ENCODE measurements at places on chromosomes 3 and 15. TPM values are rescaled to one million over a fixed set of nuclear protein-coding genes. Genes with fewer than 3 reads are reported as not detected.

- no peak for DNase-seq
Measured at GRCh38 chr3:100125161-100125938, 11.0 kb upstream of the FILIP1L start.

DNA sequence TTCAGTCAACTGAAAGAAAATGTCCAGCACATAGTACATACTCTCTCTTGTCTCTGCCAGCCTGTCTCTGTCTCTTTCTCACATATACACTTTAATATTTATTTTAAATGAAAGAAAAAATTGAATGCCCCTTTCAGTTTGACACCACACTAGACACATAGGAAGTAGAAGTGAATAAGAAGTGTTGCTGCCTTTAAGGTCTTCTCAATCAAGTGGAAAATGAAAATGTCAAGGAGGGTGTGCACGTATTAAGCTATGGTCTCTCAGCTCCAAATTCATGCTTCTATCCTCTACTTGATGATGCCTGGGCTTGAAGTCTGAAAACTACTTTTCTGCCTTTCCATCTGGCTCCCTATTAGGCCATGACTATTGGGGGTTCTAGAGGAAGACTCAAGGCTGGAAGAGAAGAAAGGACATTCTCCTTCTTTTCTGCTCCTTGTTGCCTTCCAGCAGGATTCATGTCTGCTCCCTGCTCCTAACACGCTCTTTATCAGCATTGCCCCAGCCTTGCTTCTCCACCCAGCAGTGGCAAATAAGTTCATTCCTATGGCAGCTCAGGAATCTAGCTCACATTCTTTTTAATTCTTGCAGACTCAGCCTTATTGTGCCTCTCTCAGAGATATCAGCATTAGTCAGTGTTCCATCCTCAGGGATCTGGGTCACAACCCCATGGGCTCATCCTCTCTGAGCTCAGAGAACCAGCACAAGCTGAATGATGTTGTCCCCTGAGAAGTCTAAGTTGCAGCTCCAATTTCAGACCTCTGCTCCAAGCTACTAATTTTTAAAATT, 609.1 kb upstream of the GRM7 start:
- no peak for DNase-seq

DNA sequence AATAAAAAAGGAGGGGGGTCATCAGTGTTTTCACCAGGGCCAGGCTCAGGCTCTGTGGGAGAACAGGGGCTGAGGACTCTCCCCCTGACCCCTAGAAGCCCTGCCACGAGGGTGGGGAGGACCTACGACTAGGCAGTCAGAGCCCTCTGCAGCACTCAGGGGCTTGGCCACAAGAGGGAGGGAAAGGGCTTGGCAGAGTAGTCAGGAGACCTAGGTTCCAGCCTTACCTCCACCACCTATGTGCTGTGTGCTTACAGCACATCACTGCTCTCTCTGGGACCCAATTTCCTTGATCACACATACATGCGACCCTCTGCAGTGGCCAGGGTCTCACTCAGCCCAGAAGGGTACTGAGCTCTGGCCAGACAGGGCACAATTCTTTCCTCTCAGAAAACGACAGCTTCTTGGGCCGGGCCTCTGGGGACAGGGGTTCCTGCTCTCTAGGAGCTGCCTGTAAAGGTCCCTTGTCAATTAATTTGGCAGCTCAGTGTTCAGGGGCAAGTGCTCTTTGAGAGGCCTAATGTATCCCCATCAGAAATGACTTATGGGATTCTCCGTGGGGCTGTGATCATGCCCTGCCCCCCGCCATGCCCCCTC, 16.4 kb upstream of the SKIC8 start:
- no peak for DNase-seq

DNA sequence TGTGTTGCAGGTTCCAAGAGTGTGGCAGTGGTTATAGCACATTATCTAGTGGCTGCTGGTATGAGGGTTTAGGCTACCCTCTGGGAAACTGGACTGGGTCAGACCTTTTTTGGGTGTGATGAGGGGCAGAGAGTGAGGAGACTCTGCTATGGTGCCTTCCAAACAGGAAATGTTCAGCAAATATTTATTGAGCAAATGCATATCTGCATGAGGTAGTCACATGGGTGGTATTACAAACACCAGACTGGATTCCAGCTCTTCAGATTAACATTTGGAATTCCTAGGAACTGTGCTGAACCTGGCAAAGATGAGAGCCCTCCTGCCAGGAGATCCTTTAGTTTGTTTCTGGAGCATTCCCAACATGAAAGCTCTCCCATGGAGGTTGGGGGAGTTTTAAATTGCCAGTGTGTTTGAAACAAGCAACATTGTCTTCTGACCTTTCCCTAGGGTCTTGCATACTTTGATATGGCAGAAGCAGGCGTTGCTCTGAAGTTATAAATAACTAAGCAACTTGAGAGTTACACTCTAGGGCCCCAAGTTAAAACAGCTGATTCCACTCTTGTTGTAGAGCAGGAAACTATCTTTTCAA, 341.2 kb upstream of the C2CD4B start:
- DNase-seq, result no peak

GRCh38 chr3:128667641-128668040, 17.0 kb upstream of the RPN1 start:
- no peak for DNase-seq

DNA sequence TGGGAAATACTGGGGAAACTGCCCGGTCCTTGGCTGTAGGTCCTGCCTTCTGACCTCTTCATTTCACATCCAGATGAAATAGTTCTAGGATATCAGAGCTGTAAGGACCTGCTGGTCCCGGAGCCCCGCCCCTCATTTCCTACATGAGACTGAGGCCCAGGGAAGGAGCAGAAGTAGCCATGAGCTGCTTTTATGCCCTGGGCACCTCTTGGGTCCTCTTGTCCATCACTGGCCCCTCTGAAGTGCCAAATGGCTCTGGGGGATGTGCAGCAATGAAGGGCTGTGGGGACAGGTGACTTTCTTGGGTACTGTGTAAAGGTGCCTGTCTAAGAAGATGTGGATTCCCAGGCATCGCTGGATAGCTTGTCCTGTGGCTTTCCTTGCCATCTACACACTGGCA, 40.3 kb upstream of the ESYT3 start:
- no peak for DNase-seq

- DNase-seq, result no peak
Measured at GRCh38 chr15:71094137-71094536, 21.1 kb upstream of the THSD4 start.

The SEMA5B gene
- 0.26 TPM for total RNA-seq

The XCR1 gene
- not detected for total RNA-seq

Measured in gastrocnemius medialis (tissue), 4 donors.